ENCODE measurements at places on chromosomes 1 and 21.

GRCh38 chr1:211534545-211535291, 42.8 kb upstream of the RD3 start:
- no peak for DNase-seq

DNA sequence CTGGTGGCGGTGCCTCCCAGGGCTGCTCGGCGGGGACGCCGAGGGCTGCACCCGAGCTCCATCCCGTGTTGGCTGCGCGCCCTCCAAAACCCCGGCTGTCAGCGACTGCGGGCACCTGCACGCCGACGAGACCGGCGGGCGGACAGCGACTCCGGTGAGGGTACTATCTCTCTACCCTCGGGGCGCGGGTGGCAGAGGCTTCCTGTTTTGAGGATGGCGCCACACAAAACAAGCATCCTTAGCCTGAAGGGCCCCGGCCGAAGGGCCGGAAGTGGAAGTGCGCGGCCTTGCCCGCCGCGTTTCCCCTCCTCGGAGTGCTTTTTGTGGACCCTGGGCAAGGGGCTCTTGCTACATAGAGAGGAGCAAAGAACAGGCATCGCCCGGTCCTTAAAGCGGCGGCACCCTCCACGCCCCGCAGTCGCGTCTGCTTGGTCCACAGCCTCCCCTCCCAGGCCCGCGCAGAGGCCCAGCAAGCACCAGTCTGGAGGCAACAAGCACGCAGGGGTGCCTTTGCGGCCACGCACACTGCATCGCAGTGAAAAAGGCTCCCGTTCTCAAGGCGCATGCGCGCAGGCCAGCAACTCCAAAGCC, 561 bp upstream of the COQ8A start:
- peak; percentile 49 for DNase-seq

- no peak for DNase-seq
Measured at GRCh38 chr1:35001743-35002142, 16.6 kb upstream of the TMEM35B start.

GRCh38 chr1:103561643-103562395, 9.6 kb upstream of the AMY2B start:
- DNase-seq, result no peak

DNA sequence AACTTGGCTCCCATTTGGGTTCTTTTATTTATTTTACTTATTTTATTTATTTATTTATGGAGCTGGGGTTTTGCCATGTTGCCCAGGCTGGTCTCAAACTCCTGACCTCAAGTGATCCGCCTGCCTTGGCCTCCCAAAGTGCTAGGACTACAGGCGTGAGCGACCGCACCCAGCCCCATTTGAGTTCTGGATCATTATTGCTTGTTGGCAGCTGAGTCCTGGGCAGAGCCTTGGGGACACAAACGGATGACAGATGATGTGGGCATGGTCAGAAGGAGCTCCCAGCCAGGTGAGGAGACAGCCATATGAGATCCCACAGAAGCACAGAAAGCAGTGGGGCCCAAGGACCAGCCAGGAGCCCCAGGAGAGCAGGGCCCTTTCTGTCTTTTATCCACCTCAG, 254.0 kb downstream of the MATN1 start:
- DNase-seq, result no peak

GRCh38 chr1:177137814-177138213, 26.7 kb downstream of the ASTN1 start:
- no peak for DNase-seq

- DNase-seq, result no peak
Measured at GRCh38 chr1:50720457-50721053, 239.5 kb downstream of the FAF1 start.

GRCh38 chr1:31439276-31439675, 26.3 kb downstream of the SERINC2 start:
- no peak for DNase-seq

DNA sequence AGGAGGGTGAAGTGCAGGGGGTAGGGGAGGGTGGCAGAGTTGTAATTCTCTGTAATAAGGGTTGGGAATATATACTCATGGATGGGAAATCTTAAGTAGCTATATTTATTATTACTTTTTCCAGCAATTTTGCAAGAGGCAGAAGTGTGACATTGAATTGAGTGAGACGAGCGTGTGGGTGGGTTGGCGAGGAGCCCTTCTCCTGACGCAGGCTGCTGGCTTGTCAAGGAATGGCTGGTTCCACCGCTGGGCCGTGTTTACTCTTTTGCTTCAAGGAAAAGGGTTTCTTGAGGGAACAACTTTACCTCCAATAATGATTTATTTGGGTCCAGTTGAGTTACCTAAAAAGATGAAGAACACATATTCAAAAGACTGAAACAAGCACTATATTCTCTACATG, 17.9 kb upstream of the DMRTA2 start:
- DNase-seq, result no peak

- no peak for DNase-seq
Measured at GRCh38 chr1:44609768-44610526, 64.3 kb downstream of the TMEM53 start.

GRCh38 chr1:210239349-210240111, 6.9 kb downstream of the SERTAD4 start:
- DNase-seq, result no peak

DNA sequence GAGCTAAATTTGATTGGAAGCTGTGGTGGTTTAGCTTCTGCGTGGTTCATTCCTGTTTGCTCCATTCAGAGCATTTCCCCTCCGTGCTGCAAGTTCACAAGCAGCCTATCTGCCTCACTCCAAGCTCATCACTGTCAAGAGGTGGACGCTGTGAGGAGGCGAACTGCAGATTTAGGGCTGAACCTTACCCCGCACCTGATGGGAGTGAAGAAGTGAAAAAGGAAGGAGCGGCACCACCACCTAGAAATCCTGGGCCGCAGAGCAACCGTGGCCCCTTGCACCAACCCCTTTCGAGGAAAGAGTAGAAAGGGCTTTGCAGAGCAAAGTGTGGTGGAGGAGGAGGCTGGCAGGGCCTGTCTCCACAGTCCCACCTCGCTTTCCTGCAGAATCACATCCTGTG, 117.4 kb downstream of the IER5 start:
- no peak for DNase-seq

GRCh38 chr21:43816611-43817071, 27.3 kb downstream of the RRP1 start:
- no peak for DNase-seq

DNA sequence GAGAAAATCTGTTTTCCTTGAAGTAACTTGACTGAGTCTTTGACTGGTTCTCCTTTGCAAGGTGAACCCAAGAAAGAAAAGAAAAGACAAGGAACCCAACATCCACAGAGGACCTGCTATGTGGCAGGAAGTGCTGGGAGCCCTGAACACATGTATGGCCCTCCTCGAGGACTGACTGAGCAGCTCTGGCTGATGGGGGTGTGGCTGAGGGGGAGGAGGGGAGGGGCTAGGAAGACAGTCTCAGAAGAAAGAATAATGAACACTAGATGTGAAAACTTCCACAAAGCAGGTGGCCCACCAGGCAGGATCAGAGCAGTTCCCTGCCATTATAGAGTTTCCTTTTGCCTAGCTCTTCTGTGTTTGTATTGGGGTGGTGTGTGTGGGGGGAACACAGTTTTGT, 26.1 kb downstream of the NENF start:
- no peak for DNase-seq

GRCh38 chr1:29563092-29563491, 326.8 kb downstream of the PTPRU start:
- DNase-seq, result no peak

DNA sequence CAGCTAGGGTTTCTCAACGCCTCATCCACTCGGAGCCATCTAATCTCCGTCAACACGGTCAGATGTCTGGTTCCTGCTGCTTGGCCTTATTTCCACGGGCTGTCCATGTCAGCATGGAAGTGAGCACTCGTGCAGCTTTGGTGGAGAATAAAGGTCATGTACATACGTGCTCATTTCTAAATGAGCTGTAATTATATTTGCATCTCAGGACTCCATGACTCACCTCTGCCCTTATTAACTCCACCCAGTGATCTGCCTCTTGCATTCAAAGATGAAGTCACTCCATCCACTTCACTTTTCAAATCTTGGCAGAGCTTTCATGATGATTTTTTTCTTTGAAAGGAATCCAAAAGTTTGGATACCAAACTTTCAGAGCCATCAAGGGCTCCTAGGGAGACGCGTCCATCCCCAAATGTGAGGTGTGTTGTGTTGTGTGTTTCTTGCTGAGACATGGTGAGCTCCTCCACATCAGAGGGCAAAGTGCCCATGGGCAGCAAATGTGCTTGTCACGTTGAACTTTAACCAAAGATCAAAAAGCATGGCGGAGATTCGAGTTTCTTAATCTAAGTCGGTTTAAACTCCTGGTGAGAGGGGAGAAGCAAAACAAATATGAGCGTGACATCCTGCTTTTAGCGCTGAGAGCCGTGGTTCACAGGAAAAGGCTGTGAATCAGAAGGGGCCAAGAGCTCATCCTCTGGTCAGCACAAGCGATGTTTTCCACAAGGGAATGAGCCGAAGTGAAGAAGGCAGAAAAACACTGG, 68.6 kb upstream of the ERRFI1 start:
- no peak for DNase-seq

- DNase-seq, result no peak
Measured at GRCh38 chr1:192747943-192748342, 60.9 kb upstream of the RGS2 start.

GRCh38 chr1:230020451-230020850, 46.6 kb upstream of the GALNT2 start:
- no peak for DNase-seq

All from activated CD4-positive, CD25-positive, alpha-beta regulatory T cell (primary cell).